ENCODE measurements at places on chromosomes 5 and 9. TPM values are rescaled to one million over a fixed set of nuclear protein-coding genes. Genes with fewer than 3 reads are reported as not detected.

CDX1 gene
- total RNA-seq, result 0.09 TPM

PHPT1 gene
- 176 TPM for total RNA-seq

KIF3A gene
- 12.5 TPM for total RNA-seq

TAS2R1 gene
- total RNA-seq, result not detected

SLC34A3 gene
- 0.13 TPM for total RNA-seq

CDK9 gene
- total RNA-seq, result 106 TPM

SMU1 gene
- 23.2 TPM for total RNA-seq

SCGB3A1 gene
- total RNA-seq, result 0.39 TPM

FYB1 gene
- 0.52 TPM for total RNA-seq

MUSK gene
- not detected for total RNA-seq

SHB gene
- 10.6 TPM for total RNA-seq

ZFP37 gene
- 5.2 TPM for total RNA-seq

BARHL1 gene
- not detected for total RNA-seq

BAG1 gene
- 48.2 TPM for total RNA-seq

PCDHGA12 gene
- total RNA-seq, result 2.1 TPM

PCDHB4 gene
- total RNA-seq, result 2.3 TPM

TEX48 gene
- not detected for total RNA-seq

CD72 gene
- 4.6 TPM for total RNA-seq

SLC46A2 gene
- 0.07 TPM for total RNA-seq

ADAMTS19 gene
- 30.5 TPM for total RNA-seq

DOK3 gene
- total RNA-seq, result 9.0 TPM

PTPRD gene
- total RNA-seq, result 69.6 TPM

GFI1B gene
- total RNA-seq, result 0.41 TPM

SVEP1 gene
- 0.39 TPM for total RNA-seq

GNA14 gene
- total RNA-seq, result 21.0 TPM

KIF20A gene
- total RNA-seq, result 66.9 TPM

PRR7 gene
- total RNA-seq, result 13.1 TPM

CACFD1 gene
- 22.5 TPM for total RNA-seq

OR1J2 gene
- not detected for total RNA-seq

PCDHB10 gene
- total RNA-seq, result 1.7 TPM

SLC36A2 gene
- not detected for total RNA-seq

TSSK1B gene
- total RNA-seq, result not detected

Data from WTC11 (cell line).